Right ventricle myocardium inferior (tissue), 1 donor: ENCODE measurements at places on chromosomes 11 and 22. TPM values are rescaled to one million over a fixed set of nuclear protein-coding genes. Genes with fewer than 3 reads are reported as not detected.

DNA sequence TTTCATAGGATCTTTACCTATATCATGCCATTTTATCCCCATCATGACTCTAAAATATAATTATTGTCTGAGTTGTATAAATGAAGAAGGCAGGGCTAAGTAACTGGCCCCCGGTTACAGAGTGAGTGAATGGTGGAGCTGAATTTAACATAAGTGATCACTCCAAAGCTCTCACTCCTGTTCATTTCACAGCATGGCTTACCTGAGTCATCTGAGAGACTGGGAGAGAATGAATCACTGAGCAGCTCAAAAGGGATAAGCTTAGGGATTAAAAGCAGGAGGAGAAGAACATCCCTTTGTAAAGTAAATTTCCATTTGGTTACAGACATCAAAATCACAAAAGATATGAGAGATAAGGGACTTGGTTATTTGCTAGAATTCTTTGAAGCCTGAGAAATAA lies 294.0 kb upstream of the CTSC start:
- no peak for DNase-seq

DNA sequence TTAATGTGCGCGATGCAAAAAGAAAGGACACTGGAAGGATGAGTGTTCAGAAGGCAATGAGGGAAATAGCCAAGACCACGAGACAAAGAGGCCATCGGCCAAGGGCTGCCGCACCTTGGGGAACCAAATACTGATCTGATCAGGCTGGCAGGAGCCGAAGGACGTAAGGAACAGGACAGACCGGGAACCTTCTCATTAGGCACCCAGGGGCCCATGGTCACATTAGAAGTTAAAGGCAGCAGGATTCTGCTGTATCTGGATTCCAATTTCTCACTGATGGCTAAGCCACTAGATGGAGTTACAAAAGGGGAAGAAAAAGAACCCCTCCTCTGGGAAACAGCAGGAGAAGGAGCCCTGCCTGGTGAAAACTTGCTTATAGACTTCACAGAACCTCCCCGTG lies 28.8 kb upstream of the CPT1A start:
- no peak for DNase-seq

DNA sequence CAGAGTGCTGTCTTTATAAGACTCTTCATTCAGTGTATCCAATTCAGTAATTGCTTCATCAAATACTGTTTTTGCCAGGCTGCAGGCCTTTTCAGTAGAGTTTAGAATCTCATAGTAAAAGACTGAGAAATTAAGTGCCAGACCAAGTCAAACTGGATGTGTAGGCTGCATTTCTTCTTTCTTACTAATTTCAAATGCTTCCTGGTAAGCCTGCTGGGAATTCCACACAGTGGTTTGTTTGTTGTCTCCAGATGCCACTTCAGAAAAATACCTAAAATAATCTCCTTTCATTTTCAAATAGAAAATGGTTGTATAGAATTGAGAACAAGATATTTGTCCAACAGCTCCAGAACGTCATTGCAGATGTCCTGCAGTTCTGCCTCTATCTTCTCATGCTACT lies 34.7 kb downstream of the LDHAL6A start:
- no peak for DNase-seq

DNA sequence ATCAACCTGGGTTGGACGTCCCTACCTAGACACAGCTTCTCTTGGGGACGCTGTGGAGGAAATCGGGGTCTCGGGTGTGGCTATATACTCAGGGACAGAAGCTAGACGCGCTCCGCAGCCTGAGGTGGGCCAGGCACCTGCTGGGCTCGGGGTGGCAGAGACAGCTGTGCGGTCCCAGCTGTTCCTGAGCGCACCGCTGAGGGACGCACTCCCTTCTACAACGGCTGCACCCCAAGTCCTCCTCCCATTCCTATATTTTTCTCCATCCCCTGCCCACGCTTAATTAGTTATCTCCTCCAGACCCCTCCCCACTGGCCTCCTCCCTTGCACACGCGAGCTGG lies 188 bp upstream of the MTNR1B start:
- DNase-seq = no peak

DNA sequence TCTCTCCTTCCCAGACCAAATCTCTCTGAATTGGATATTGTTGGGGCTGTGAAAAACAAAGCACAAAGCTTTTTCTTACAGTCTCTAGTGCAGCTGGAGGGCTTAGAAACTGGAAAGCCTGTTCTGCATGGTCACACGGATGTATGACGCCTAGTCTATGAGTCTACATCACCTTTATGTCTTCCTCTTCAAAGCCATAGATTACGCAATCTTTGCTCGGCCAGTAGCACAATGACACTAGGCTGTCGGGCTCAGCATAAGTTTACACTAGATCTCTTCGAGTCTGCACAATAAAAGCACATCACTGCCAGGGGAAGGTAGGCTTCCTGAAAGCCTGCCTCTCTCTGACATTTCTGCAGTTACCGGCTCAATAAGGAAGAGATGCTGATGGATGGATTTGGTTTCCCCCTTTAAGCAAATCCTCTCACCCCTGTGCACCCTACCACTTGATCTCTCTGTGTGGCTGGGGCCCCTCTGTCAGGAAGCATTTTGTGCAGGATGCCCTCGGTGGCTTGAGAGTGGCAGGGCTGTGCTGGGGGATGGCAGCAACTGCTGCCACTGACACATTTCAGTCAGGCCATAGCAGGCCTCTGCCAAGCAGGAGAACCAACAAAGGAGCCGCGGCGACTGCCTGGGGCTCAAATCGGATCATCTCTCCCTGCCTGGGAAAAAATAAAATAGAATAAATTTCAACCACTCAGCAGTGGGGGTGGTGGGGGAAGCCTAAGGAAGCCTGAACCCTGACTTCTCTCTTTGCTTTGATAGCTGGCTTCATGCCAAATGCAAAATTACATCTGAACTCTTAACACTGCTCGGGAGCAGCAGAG lies 1272.8 kb downstream of the LRRC4C start:
- peak; percentile 43 for DNase-seq

DNA sequence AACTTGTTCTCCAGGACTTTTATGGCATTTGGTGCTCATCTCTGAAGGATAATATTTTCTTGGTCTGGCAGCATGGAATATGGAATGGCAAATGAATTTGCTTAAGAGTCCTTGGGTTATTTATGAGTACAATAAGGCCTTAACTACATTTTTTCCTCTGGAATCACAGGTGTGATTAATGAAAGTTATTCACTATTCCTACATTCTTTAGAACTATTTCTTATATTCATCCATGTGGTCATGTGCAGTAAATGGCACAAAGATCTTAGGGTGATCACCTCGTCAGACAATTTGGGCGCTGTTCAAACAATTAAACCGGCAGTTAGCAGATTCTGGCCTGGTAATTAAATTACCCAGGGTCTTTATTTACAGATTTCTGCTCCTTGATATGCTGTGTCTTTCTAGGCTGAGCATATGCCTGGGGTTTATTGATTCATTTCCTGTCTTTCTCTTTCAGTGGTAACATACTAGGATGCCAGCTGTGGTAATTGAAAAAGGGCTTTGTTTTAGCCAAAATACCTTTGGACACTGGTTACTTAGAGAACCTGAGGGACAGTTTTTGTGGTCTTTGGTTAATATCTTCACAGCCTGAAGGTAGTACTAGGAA lies 31.6 kb downstream of the SIK2 start:
- DNase-seq = no peak

DNA sequence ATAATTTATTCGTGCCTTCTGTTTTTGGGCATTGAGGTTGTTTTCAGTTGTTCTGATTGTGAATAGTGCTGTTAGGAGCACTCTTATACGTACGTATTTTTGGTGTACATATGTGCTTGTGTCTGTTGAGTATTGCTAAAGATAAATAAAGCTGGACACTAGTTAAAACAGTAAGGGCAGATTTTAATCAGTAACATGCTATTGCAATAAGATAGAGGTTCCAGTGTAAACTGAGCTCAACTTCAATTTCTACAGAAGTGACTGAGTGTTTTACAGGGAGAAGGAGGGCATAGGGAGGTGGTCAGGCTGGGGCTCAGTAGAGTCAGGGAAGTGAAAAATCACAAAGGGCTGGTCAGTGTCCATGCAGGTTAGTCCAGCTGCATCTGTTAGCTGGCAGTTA lies 76.0 kb upstream of the PARVA start:
- DNase-seq = no peak

The CAPN5 gene
- 3.7 TPM for total RNA-seq

The LRRC4C gene
- total RNA-seq = 1.0 TPM

The TMEM45B gene
- total RNA-seq = not detected

The NPTXR gene
- total RNA-seq = 19.7 TPM

The TMPRSS4 gene
- total RNA-seq = not detected

The ADM2 gene
- not detected for total RNA-seq

The MPZL2 gene
- 11.4 TPM for total RNA-seq
